ENCODE measurements at places on chromosomes 4 and X.

DNA sequence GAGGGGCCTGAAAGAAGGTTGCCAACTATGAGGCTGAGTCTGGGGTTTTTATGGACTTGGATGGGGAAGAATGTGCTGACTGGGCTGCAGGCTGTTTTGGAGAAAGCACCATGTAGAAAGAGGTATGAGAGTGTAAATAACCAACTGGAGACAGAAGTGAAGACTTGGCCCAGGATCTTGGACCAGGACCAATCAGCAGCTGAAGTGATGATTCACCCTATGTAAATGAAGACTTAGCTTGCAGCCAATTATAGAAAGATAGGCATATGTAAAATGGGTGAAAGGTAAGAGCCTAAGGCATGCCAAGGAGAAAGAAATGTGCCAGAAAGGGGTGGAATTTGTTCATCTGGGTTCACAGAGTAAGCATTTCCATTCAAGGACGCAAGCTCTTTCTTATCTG is 856.7 kb upstream of the PRKX start:
- DNase-seq, result no peak

GRCh38 chr4:176499518-176499917 is 179.8 kb downstream of the SPCS3 start:
- DNase-seq, result no peak

GRCh38 chr4:100960232-100960631 is 387.1 kb downstream of the PPP3CA start:
- no peak for DNase-seq

- no peak for DNase-seq
These were observed 96.0 kb downstream of the FANCB start for GRCh38 chrX:14776901-14777300.

- no peak for DNase-seq
These were observed 45.1 kb downstream of the DTHD1 start for GRCh38 chr4:36326476-36327029.

DNA sequence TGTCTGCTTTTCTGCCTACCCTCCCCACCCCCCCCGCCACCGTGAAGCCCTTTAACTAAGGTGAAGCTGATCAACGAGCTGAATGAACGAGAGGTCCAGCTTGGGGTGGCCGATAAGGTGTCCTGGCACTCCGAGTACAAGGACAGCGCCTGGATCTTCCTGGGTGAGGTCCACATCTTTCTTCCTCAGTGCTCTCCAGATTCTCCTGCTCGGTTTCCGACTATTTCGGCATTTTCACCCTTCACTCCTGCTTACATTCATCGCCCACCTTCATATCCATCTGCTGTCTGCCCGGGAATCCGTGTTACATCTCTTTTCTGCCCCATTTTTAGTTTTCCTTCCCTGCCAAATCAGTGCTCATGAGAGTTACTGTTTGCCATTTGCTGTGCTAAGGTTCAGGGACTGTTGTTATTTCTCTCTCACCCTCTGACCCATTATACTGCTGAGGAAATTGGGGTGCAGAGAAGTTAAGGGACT is 459 bp downstream of the RBMX2 start:
- DNase-seq, result no peak

GRCh38 chrX:85065512-85066198 is 62.0 kb downstream of the APOOL start:
- no peak for DNase-seq

DNA sequence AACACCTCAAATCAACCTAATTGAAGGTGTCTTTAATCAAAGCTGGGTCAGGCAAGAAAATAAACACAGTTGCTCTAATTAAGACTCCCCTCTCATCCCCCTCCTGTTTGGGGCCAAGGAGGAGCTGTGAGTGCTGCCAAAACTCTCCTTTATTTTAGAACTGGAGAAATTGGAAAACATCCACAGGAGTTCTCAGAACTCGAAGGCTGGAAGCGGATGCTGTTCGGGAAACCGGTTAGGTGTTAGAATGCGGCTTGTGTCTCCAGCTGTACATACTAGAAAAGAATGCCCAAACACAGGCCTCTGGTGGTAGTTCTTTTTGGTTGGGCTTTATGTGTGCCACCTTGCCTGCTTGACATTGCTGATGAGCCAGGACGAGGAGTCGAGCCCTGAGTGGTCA is 118.2 kb downstream of the GPR143 start:
- DNase-seq, result no peak

DNA sequence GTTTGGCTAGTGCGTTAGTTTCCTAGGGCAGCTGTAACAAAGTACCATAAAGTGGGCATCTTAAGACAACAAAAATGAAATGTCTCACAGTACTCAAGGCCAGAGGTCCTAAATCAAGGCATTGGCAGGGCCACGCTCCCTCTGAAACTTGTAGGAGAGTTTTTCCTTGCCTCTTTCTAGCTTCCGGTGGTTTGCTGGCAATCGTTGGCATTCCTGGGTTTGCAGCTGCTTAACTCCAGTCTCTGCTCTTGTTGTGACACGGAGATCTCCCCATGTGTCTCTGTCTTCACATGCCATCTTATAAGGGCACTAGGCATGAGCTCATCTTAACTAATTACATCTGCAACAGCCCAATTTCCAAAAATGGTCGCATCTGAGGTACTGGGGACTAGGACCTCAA is 362.0 kb upstream of the BOD1L1 start:
- no peak for DNase-seq

- DNase-seq, result no peak
These were observed 537.9 kb downstream of the IQCM start for GRCh38 chr4:149277705-149278104.

GRCh38 chr4:16079046-16079445 is 4.8 kb downstream of the PROM1 start:
- DNase-seq, result no peak

GRCh38 chr4:97153042-97153441 is 990.2 kb downstream of the STPG2 start:
- DNase-seq, result no peak

DNA sequence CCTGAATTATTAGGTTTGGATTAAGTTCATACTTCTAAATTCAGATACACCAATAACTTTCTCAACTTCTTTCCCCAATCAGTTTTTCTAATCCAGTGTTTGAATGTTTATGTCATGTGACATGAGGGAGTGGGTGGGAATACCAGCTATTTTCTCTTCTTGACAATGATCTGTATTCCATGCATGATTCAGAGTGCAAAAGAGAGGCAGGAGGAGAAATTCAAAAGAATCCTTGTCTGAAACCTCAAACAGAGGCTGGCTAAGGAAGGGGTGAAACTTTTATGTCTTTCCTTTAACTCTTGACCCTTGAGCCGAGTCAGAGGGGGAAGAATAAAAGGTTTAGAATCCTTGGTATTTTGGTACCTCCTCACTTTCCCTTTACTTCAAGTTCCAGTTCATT is 544.7 kb downstream of the SPRY1 start:
- DNase-seq, result no peak

- DNase-seq, result no peak
These were observed 70.6 kb upstream of the PUDP start for GRCh38 chrX:7218321-7219152.

DNA sequence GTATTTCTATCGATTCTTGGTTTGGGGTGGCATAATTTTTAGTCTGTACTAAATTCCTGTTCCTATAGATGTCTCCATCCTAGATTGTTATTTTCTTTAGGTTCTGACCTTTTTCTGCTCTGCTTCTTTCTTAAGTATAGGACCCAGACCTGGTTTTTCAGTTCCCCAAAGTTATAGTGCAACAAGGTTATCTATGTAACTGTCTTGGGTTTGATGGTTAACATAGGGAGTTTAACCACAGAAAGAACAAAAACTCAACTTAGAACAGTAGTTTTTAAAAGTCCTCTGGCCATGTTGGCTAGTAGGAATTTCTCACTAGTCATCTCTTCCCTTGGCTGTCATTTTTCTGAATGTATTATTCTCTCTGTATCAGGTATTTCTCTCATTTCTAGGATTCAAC is 38.8 kb upstream of the MAD2L1 start:
- no peak for DNase-seq

- DNase-seq, result no peak
These were observed 4.2 kb downstream of the TSPAN5 start for GRCh38 chr4:98653890-98654867.

- DNase-seq, result peak; percentile 67
These were observed 79.5 kb downstream of the STOX2 start for GRCh38 chr4:183984566-183984965.

DNA sequence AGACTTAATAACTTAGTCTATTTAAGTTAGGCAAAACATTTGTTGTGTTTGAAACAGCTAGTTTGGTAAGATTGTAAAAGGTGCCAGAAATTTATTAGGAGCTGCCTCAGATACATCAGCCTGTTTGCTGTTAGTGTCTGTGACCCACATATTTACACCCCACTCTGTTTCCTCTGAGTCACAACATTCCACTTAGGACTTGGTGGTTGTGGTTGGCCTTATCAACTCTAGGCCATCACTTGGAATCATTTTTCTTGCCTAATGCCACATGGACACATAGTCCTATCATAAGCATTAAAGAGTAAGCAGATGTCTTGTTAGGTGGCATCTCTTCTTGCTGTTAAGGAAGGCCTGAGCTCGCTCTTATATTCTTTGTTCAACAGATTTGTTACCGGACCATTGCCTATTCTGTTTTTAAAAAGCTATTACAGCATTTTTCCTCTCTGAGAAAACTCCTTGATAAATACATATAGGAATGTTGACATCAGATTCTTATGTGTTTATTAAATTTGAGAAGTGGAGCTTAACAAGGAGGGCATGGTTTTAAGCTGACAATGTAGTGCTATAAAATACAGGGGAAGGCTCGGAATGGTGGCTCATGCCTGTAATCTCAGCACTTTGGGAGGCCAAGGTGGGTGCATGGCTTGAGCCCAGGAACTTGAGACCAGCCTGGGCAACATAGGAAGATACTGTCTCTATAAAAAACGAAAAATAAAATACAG is 51.2 kb upstream of the PGRMC2 start:
- no peak for DNase-seq

All from Right ventricle myocardium inferior (tissue), 1 donor.